ENCODE measurements at places on chromosomes 7 and 10.

GRCh38 chr7:143516981-143517380, 39.3 kb downstream of the TAS2R41 start:
- no peak for DNase-seq

DNA sequence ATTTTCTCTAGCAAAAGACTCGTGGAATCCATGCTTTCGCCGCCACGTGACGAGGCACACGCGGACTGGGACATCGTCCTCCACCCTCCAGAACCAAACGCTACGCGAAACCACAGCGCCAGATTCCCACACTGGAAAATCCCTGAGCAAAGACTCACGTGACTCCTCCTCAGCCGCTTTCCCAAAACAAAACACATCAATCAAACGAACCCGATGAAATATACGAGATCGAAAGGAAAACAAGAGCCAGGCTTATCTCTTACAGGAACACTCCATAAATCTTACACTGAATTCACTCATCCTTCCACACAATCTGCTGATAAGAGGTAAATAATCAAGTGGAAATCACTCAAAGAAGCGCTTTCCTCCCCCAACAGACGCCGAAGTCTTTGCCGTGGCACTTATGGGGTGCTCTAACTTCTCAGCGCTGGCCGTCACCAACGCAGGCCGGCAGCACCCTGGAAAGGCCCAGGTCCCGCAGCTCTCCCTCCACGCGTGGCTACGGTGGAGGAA, 23.8 kb downstream of the DIP2C start:
- peak; percentile 88 for DNase-seq

GRCh38 chr7:123282181-123282580, 82.4 kb upstream of the SLC13A1 start:
- peak; percentile 17 for DNase-seq

GRCh38 chr10:122646511-122647382, 52.9 kb downstream of the C10orf120 start:
- DNase-seq, result no peak

DNA sequence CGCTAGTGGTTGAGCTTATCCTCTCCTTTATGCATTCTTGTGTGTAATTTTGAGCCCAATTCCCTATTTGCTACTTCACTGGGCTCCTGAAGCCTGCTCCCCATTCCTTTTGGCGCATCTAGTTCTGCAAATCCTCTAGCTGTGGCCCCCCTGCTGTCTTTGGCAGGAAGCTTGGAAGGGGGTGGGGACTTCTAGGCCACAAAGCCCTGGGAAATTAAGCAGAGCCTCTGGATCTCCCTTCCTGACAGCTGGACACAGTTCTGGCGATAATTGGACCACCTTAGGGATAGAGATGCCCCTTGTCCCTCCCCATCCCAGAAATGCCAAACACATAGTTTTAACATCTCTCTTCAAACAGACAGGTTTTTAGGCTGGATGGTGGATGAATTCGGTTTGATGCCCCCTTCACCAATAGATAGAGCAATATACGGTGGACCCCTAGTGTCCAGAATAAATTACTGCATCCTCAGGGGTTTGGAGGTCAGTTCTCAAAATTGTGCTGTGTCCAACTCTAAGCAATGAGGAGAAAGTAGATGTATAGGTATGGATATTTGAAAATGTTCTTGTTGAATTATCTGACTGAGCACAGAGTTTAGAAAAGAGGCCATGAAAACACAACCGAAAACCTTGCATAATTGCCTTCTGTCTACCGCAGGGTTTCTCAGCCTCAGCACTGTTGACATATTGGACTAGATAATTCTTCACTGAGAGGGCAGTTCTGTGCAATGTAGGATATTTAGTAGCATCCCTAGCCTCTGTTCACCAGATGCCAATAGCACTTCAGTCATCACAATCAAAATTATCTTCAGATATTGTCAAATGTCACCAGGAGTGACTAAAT, 75.5 kb downstream of the PAPSS2 start:
- DNase-seq, result peak; percentile 60
